Endothelial cell of umbilical vein (primary cell): ENCODE measurements at places on chromosomes 5 and 9. TPM values are rescaled to one million over a fixed set of nuclear protein-coding genes. Genes with fewer than 3 reads are reported as not detected.
A peak's percentile ranks its signal among the peaks of the same experiment; 100 is the strongest.

- DNase-seq = no peak
Observed at GRCh38 chr5:90495146-90495545, 20.5 kb downstream of the POLR3G start.

DNA sequence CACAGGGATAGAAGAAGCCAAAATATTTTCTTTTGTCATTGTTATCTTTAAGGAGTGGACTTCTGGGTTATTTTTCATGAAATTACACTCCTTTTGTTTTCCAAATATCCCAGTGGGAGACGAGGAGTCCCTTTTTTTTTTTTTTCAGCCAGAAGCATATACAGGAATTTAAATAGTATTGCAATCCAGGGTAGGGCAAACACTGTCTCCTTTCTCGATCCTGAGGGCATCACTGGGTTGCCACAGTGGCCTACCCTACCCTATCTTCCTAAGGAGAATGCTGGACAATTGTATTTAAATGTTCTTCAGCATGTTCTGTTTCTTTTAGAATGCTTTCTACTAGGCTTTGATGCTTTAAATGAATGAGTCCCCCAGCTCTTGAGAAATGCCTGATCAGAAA, 47.9 kb downstream of the LRRC70 start:
- no peak for DNase-seq

Gene CSF1R
- not detected in 2 replicates for total RNA-seq

- DNase-seq = no peak
Observed at GRCh38 chr5:72558383-72558782, 51.2 kb upstream of the ZNF366 start.

GRCh38 chr9:136233411-136233810, 12.2 kb downstream of the QSOX2 start:
- DNase-seq = no peak

Gene WNT8A
- not detected in 2 replicates for total RNA-seq

DNA sequence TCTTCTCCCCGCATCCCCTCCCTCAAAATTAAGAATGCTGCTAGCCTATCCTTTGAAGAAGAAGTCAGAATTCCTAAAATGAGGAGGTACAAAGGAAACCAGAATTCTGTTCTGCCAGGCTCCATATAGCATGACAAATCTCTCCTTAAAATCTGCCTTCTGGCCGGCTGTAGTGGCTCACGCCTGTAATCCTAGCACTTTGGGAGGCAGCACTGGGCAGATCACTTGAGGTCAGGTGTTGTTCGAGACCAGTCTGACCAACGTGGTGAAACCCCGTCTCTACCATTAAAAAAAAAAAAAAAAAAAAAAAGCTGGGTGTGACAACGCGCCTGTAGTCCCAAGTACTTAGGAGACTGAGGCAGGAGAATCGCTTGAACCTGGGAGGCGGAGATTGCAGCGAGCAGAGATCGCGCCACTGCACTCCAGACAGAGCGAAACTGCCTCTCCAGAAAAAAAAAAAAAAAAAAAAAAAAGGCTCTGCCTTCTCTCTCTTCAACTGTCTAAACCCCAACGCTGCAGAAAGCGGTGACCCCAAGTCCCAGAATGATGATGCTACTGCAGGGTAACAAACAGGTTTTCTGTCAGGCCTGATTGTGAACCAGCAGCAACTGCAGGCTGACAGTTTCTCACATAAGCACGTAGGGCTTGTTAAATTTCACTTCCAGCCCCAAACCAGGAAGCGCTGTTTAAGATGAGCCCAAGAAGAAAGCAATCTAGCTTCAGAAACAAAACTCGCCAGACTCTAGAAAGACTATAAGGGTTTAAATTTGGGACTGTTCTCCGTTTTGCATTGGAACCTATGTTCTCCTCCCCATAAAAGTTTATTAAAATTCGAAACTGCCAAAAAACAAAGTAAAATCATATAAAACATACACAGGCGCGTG, 963 bp upstream of the CAST start:
- DNase-seq = peak; percentile 76
